ENCODE measurements at places on chromosomes 16 and 17.

GRCh38 chr16:49340466-49340865 lies 33.1 kb upstream of the C16orf78 start:
- DNase-seq, result no peak

- no peak for DNase-seq
Measured at GRCh38 chr17:82807101-82807500, 32.7 kb downstream of the ZNF750 start.

DNA sequence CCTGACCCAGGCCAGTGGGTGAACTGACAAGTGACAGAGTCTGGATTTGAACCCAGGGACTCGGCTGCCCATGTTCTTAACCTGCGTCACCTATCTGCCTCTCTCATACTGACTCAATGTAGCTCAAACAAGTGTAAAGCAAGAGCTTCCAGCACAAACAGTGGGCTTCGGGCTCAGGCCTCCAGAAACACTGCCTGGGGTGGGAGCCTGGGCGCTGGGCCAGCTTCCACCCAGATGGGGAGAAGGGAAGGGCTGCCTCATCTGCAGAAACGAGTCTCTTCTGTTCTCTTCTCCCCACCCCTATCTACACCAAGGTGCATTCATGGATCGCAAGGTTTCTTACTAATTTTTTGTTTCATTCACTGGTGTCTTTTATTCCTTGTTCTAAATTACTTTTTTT lies 1.3 kb downstream of the CDRT4 start:
- no peak for DNase-seq

DNA sequence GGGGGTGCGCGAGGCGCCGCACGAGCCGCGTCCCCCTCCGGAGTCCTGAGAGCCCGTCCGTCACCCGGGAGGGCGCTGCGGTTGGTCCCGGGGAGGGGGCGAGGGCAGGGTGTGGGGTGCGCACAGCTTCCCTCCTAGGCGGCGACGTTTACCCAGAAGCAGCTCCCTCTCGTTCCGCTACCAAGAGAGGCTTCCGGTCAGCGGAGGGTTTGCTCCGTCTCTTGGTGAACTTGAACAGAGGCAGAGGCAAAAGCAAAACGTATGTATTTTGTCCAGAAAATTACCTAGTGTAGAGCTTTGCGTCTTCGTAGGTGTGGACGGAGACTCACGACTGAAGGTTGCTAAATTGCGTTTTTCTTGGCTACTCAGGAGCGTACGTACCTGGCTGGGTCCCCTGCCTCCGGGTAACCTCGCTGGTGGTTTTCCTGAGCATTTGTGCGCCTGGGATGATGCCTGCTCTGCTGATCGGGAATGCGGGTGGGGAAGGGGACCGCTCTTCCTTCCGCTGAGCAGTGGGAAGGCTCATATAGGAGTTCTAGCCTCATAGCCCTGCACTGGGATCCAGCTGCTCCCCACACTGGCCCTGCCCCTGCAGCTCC lies 833 bp downstream of the WSCD1 start:
- DNase-seq, result no peak

GRCh38 chr17:77383613-77384608 lies 243.1 kb downstream of the SEC14L1 start:
- DNase-seq, result no peak

DNA sequence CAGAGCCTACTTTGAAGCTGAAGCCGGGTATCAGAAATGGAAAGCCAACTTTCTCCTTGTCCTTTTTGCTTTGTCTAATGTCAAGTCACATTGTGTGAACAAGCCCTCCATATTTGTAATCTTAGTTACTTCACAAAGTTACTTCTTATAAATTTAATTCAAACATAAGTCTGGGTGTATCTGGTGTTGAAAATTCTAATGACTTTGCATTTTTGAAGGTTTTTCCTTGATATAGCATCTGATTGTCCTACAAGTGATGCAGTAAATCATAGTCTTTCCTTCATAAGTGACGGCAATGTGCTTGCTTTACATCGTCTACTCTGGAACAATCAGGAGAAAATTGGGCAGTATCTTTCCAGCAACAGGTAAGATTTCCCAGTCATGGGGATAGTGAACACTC lies 36.9 kb downstream of the OMG start:
- DNase-seq, result no peak

- no peak for DNase-seq
Measured at GRCh38 chr17:63190821-63191370, 224.9 kb downstream of the TANC2 start.

DNA sequence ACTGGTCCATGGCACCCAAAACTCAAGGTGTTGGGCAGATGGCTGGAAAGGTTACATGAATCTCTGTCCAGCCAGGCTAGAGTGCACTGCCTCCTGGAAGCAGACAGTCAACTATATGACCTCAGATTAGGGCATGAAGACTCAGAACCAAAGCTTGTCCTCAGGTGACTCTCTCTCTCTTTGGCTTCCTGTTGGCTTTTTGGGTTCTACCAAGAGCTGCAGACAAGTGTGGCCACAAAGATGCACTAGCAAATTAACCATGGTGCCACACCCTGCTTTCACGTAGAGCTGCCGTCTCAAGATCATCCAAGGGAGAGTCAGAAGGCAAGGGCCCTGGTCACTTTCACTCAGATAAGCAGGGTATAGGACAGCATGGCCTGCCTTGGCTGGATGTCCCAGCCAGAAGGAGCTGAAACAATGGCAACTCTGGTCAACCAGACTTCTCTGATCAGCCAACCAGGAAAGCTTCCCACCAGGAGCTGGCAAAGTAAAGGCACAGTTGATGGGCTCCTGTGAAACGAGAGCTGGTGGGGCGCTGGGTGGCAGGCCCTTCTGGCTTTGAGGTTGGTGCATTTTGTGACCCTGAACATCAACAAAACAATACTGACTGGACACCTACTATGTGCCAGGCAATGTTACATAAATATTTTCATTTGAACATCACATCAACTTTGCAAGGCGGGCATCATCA lies 31.9 kb downstream of the CUEDC1 start:
- DNase-seq, result no peak

- peak; percentile 18 for DNase-seq
Measured at GRCh38 chr16:85398688-85399582, 214.2 kb upstream of the GSE1 start.

GRCh38 chr16:8727131-8727806 lies 52.9 kb downstream of the ABAT start:
- no peak for DNase-seq

DNA sequence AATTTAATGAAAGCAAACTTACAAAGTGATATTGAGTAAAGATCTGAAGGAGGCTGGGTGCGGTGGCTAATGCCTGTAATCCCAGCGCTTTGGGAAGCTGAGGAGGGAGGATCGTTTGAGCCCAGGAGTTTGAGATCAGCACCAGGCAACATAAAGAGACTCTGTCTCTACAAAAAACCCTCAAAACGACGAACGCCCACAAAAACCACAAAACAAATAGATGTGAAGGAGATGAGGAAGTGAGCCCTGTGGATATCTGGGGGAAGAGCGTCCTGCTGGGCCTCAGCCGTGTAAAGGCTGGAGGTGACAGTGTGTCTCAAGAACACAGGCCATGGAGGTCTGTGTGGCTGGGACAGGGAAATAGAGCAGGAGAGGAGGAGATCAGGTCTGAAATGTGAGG lies 68.8 kb downstream of the ITFG1 start:
- DNase-seq, result no peak

GRCh38 chr17:73568934-73569333 lies 75.3 kb downstream of the SDK2 start:
- no peak for DNase-seq

- DNase-seq, result no peak
Measured at GRCh38 chr17:58344791-58345157, 7.2 kb downstream of the SUPT4H1 start.

Data from left colon (tissue), 2 donors.